G401 (cell line): ENCODE measurements at places on chromosomes 16 and 17. TPM values are rescaled to one million over a fixed set of nuclear protein-coding genes. Genes with fewer than 3 reads are reported as not detected.

KLHL10 gene
- not detected in 2 replicates for total RNA-seq

DNA sequence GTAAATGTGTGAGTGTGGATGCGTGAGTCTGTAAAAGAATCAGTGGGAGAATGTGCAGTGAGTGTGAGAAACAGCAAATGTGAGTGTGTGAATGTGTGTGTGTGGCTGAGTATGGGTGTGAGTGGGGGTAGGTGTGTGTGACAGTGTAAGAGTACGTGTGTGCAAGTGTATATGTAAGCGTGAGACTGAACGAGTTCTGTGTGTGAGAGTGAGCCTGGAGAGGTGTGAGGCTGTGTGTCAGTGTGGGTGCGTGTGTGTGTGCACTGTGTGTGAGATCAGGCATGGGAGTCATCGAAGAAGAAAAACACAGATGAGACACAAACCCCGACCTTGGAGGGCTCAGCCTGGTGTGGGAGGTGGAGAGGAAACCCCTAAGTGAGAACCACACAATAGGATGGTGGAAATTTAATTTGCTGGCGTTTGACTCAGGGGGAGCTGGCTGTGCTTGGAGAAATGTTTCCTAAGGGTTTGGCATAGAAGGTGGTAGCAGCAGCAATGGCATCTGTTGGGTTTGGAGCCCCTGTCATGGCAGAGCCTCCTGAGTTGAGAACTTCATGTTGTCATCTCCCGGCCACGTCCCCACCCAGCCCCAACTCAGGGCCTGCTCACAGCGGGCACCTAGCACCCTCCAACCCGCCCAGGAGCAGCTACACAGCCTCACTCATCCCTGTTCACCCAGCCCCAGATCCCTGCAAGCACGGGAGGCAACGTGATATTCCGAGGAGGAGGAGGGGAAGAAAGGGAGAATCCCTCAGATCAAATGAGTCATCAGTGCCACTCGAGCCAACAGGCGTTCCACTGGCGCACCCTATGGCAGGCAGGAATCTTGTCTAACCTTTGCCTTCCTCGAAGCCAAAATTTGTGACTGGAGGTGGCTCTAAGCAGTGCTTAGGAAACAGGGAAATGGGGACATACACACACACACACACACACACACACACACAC is 14.3 kb upstream of the NUBP1 start:
- peak; percentile 49 for DNase-seq

CNTNAP4 gene
- not detected in 2 replicates for total RNA-seq

ABI3 gene
- total RNA-seq, result 0.14 TPM in 1 of 2 replicates, not detected in the other

DNA sequence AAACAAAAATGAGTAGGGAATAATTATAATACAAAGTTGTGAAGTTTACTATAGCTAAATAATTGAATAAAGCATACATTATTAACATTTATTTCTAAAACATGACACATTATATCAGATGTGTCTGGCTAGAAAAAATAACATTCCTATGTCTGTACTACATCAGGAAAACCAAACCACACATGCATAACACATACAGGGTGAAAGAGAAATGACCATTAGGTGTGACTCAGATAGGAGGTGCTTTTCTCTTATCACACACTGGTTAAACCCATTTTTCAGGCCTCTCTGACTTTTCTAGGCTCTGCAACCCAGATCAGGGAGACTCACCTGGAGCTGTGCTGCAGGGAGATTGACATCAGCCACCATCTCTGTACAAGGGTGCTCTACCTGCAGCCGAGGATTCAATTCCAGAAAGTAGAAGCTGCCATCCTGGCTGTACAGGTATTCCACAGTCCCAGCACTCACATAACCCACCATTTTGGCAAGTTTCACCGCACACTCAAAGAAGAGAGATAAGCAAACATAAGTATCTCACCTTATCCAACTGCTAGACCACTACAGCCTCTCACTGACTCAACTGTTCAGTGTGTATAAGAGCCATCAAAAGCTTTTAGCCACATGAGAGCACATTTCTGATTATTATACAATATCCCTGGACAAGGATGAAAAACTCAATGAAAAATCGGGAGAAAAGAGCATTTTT is 116.6 kb upstream of the C17orf78 start:
- DNase-seq, result no peak

SCNN1B gene
- not detected in 2 replicates for total RNA-seq

UMOD gene
- not detected in 2 replicates for total RNA-seq

DNA sequence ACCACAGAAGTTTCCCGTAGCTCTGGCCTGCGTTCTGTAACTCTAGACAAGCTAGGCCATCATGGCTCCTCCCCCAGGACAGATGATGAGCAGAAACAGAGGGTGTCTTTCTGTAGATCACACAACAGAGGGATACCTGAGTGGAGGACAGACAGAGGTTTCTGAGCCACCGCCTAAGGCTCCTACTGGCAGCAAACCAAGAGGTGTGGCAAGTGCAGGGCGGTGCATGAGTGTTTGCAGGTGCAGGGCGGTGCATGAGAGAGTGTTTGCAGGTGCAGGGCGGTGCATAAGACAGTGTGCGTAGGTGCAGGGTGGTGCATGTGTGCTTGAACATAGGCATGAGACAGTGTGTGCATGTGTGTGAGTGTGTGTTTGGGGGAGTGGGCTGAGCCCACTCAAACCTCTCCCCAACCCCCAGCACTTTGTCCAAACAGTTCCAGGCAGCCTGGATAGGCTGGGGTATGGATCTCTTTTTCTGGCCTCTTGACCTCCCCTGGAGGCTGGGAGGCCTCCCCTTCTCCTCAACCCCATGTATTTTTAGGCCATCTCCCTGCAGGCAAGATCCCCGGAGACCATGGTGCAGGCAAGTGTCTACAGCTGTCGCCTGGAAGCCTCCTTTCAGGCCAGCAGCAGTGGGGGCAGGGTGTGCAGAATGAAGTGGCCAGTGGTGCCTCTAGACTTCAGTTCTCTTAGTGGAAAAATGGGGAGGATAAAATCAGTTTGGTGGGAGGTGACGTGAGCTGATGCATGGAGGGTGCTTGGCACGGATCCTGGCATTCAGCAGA is 53.4 kb upstream of the CBX4 start:
- no peak for DNase-seq

- DNase-seq, result no peak
These were observed 22.5 kb downstream of the ELAC2 start for GRCh38 chr17:12995106-12995895.

DNA sequence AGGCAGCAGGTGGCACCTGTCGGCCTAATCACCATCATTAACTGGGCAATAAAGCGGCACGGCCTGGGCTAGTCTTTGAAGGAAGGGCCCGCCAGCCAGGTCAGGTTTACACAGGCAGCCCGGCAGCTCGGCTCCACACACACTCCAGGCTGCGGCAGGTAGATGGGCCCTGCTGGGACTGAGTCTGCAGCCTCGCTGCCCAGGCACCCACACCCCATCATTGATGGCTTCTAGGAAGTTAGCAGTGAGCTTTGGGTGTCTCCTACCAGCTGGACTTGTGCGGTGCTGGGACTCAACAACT is 6.8 kb upstream of the FOXN1 start:
- no peak for DNase-seq

DNA sequence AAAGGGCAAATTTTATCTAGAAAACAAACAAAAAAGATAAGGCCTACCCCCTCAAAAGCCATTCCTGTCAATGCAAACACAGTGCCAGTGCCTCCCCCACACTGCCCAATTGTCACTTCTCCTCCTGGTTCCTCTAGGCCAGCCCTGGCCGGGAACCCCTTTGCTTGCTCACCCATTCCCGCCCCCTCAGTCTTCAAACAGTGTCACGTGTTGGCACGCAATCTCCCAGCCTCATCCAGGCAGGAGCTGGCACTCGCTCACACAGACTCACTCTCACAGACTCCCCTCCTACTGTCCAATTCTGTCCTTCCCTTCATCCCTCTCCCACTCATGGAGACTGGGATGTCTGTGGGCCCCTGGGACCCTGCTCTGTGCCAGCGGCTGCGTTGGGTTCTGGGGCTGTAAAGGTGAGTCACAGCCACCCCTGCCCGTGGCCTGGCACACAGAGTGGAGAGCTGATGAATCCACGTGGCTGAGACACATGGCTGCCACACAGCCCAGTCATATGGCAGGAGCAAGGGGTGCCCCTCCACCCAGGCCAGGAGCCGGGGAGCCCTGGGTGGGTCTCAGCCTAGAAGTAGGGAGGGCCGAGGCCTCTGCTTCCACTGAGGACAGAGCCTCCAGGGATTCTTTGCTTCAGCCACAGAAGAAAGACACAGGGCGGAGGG is 54.8 kb downstream of the VAC14 start:
- peak; percentile 71 for DNase-seq

DNAAF8 gene
- not detected in 2 replicates for total RNA-seq

DNA sequence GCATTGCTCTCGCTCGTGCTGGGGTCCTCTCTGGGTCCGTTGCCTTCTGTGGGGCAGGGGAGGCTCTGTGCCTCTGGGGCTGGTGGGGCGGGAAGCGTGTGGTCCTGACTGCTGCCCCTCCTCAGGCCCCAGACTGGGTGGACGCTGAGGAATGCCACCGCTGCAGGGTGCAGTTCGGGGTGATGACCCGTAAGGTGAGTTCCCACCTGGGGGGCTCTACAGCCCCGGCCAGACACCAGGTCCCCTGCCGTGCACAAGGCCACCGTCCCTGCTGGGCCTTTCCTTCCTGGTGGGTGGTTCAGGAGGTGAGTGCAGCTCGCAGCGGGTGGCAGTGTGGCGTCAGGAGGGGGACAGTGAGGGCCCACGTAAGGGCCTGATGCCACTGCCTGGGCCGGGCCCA is 6.7 kb downstream of the HGS start:
- no peak for DNase-seq

DNA sequence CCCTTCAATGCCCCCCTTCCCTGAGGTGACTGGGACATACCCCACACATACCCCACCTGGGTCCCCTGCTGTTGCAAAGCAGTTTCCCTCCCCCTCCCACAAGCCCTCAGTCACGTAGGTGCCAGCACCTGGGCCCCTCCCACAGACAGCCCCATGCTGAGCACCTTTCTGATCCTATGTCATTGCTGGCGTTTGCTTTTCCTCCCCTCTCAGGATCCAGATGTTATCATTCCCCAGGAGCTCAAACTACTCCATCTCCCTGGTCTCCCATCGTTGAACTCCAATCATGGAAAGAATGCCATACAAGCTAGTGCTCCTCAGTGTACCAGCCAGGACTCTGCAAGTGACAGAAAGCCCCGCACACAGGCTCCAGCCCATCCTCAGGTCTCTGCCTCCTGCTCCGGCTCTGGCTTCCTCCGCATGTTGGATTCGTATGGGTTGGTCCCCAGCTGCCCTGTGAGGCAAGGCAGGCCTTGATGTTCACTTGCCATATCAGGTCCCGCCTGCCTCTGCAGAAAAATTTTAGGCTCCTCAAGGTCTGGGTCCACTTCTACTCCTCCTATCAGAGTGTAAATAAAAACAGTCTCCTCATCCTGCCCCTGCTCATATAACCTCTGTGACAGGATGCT is 31.4 kb upstream of the MED9 start:
- DNase-seq, result no peak
